ENCODE measurements at places on chromosomes 5 and 9.

DNA sequence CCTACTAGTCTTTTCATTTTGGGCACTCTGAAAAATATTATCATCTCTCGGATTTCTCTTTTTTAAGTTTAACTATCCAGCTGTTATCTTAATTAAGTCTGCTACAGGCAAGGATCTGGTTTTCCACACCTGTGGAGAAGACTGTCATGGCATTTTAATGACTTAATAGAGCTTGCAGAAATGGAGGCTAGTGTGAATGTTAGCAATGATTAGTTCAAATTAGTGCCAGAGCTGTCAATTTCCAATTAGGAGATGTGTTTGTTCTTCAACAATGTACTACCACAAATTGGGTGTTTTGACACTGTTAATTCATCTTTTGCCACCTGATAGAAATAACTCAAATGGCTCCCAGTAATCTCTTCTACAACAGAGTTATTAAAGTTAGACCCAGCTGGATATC lies 2023.0 kb upstream of the CDH9 start:
- DNase-seq, result no peak
- no peaks in the 10 kb centered on the region for H3K36me3 ChIP-seq
- H3K4me1 ChIP-seq, result no peaks in the 10 kb centered on the region
- no peak overlapping the region for H3K4me3 ChIP-seq

- DNase-seq, result no peak
- H3K4me1 ChIP-seq, result no peaks in the 10 kb centered on the region
- H3K4me3 ChIP-seq, result no peak overlapping the region
Observed at GRCh38 chr5:152177626-152178349, 227.3 kb downstream of the NMUR2 start.

DNA sequence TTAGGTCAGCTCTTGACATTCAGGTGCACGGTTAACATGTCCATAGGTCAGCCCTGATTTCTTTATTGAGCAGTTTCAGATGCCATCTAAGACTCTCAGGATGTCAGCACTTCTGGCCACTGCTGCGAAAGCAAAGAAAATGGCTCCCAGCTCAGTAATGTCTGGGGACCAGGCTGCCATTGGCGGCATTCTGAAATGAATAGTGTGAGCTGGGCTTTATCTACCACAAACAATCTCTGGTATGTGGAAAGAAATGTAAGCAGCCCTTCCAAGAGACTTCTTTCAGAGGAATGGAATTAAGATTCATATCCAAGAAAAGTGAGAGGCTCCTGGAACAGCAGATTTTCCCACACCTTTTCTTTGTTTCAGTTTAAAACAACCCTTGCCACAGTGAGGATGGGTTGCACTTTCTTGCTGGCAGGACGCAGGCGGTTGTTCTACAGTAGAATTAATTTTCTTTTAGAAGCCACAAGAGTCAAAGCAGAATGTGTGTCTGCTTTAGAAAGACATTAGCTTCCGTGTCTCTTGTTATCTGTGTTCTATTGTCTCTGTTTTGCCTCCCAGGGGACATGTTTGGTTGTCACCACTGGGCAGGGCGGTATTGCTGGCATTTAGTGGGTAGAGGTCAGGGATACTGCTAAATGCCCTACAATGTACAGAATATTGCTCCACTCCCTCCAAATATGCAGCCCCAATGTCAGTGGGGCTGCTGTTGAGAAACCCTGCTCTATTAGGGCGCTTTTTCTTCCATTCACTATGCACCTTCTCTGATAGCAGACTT lies 149.9 kb upstream of the ANKH start:
- H3K27me3 ChIP-seq, result no peaks in the 10 kb centered on the region
- H3K4me1 ChIP-seq, result peaks cover 6% of the 10 kb centered on the region
- peak overlapping the region; percentile 50 for H3K27ac ChIP-seq
- no peak for DNase-seq
- H3K4me3 ChIP-seq, result peak overlapping the region; percentile 26

DNA sequence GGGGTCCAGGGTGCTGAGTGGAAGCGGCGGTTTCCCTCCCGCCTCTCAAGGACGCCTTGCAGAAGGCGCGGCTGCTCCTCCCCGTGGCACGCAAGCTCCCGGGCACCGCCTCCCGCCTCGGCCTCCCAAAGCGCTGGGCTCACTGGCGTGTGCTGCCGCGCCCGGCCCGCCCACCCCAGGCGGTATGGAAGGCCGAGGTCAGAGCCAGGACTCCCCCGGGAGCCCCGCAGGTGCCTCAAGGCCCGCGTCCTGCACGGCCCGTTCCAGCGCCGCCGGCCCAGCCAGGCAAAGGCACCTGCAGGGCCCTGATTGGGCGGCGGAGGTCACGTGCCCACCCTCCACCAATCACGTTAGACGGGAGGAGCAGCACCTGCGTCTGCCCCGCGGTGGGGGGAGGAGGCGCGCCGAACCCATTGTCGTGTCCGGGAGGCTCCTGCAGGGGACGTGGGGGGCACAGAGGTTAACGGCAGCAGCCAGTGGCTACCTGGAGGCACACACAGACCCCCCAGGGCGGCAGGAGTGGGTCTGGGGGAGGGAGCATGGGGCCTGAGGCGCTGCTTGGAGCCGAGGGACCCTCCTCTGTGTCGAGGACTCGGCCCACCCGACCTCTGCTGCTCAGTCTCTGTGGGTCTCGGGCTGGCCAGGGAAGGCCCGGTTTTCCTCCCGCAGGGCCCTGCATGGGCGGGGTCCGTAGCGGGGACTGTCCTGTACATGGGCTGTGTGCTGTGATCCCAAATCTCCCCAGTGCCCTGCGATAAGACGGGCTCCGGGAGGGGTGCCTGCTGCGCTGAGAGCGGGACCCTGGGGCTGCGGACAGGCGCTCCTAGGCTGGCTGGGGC lies 2.0 kb upstream of the LCN12 start:
- no peaks in the 10 kb centered on the region for H3K27me3 ChIP-seq
- H3K4me3 ChIP-seq, result peak overlapping the region; percentile 71
- peak; percentile 97 for DNase-seq
- H3K36me3 ChIP-seq, result no peaks in the 10 kb centered on the region

Data from heart left ventricle (tissue), 16 donors.